Stimulated activated CD8-positive, alpha-beta memory T cell treated with anti-CD3 and anti-CD28 coated beads, Interleukin-2, amount 100 ng/mL, for 1 hour (primary cell): ENCODE measurements at places on chromosomes 16 and 17.

GRCh38 chr16:49631187-49632041 is 224.5 kb downstream of the ZNF423 start:
- DNase-seq: no peak

DNA sequence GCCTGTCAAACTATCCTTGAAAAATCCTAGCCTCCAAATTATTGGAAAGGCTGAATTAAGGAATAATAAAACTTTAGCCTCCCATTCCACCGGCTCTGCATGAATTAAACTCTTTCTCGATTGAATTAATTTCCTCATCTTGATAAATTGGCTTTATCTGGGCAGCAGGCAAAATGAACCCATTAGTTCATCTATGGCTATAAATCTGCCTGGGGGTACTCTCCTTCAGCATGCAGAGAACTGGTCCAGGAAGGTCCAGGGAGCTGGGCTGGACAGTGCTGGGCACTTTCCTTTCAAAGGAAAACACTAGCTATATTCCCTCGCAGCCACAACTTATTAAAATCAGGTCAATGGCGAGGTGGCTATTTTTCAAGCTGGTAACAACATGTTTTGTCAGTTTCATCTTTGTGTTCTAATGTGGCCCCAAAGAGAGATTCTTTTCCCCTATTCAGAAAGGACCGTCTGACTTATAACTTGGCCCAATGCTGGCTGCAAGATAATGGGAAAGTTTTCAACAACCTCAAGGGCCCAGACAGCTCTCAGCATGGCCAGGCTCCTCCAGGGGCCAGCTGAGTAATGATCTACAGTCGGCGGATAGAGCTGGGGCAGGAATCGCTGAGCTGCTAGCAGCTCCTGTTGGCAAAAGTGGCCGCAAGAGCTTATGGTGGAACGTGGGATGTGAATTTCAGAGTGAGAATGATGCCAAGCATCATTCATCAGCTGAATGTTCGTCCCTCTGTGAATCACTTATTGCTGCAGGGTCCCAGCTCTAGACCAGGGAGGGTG is 326.9 kb downstream of the SLC39A11 start:
- no peak for DNase-seq

DNA sequence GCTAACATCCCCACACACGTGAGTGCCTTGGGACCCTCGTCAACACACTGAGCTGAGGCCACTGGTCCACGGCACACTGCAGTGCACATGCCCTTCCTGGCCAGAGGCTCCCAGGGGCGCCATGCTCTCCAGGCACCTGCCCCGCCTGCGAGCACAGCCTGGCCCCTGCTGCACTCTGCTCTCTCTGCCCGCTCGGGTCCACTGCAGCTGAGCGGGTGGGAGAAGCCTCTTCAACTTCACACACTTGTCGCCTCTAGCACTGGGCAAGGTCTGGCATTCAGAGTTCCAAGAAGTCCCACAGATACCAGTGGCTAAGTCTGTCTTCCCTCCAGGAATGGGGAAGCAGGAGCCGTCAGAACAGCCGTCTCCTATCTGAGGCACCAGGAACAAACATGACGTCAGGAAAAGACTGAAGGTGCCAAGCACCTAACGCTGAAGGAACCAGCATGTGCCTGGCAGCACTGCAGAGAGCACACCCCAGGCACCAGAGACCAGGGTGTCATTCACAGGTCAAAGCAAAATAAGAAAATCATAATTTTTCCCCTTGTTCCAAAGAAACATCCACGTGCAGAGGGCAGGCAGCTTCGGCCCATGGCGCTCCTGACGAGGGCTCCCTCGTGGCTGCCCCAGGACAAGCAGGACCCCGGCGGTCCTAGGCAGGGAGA is 82.9 kb downstream of the ZNF778 start:
- DNase-seq: no peak

DNA sequence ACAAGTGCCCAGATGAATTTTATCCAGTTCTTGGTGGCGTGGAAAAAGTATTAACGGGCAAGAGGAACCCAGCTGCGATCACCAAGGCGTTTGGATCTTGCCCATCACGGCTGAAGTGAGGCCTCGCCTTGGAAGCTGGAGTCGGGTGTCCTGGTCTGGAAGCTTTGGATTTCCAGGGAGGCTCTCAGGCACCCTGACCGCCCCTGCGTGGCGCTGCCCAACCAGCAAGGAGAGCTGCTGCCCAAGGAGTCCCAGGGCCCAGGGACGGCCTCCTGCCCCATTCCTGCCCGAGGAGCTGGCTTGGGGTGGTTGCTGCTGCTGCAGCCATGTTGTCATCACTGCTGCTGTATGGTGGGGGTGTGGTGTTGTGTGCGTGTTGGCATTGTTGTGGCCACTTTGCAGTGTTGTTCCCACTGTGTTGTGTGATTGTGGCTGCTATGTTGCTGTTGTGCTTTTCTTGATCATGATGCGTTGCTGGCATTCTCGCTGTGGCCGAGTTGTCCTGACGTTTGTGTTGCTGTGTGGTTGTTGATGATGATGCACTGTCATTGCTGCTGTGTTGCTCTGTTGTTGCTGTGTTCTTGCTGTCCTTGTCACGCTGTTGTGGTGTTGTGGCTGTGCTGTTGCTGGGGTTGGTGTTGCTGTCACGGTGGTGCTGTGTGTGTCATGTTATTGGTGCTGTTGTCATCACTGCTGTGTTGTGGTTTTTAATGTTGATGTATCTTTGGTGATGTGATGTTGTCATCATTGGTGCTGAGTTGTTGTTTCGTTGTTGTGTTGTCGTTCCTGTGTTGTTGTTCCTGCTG is 318.8 kb downstream of the C16orf95 start:
- no peak for DNase-seq

DNA sequence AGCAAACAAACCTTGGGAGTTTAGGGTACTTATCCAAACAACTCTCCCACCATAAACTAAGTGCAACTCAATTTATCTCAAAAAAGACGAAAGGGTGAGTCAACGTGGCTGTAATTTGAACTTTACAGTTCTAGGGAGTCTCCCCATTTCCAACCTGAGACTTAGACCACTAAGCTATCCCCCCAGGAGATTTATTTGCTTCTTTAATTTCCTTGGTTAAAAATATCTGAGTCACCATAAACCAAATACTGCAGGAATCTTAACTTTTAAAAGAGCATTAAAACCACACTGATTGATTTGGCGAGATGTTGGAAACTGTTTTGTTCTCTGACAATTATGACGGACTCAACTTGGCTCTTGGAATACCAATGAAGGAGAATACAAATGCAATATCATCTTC is 299.3 kb upstream of the SOX9 start:
- DNase-seq: no peak

GRCh38 chr17:32927201-32927723 is 691 bp upstream of the TMEM98 start:
- DNase-seq: no peak

DNA sequence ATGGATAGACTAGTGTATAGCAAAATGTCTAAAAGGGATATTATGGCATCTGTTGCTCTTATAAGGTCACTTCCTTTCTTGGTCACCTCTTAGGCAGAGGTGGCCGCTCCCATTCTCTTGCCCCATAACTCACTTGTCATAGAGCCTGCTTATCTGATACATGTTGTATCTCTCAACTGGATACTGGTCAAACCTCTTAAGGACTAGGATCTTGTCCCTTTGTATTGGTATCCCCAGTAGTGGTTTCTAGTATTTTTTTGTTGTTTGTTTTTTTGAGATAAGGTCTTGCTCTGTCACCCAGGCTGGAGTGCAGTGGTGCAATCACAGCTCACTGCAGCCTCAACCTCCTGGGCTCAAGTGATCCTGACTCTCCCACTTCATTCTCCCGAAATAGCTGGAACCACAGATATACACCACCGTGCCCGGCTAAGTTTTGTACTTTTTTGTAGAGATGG is 27.0 kb downstream of the ZSWIM7 start:
- DNase-seq: no peak

GRCh38 chr16:2511128-2511800 is 2.5 kb upstream of the ATP6V0C start:
- DNase-seq: no peak

DNA sequence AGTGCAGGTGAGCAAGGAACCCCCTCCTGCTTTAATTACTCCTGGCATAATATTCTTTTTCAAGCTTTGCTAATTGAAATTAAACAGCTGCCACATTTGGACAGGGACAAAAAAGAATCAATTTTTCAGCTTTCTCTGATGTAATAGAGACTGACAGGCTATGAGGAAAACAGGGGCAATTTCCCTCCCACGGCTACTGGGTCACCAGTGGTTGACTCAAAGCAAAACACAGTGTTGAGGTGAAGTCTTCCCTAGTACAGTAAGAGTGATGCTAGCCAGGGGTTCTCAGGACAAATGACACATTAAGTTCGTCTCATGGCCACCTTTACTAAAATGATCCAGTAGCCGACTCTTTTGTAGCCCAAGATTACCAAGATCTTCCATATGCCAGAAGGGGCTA is 38.6 kb upstream of the PMFBP1 start:
- no peak for DNase-seq

DNA sequence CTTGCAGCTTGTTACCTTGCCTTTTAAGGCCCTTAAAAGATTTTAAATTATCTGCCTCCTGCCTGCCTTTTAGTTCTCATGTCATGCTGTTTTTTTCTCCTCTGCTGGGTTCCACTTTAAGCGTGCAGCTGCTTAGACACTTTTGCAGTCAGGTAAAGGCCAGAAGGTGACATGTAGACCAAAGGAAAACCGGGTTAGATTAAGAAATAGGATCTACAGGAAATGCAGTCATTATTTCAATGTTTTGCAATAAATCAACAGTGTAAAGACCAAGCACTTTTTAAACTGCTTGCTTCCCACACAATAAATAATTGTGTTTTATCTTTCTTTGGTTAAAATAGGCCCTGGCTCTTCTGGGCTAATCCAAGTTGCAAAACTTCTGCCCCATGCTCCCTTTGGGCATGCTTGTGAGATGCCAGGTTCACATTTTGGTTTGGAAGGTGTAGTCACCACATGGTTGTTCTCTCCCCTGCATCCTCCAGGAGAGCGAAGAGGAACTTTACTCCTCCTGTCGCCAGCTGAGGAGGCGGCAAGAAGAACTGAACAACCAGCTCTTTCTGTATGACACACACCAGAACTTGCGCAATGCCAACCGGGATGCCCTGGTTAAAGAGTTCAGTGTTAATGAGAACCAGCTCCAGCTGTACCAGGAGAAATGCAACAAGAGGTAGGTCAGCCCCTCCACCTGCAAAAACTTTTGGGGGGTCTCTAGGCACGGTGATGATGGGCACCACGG is 54.9 kb downstream of the SDR42E1 start:
- DNase-seq: no peak

DNA sequence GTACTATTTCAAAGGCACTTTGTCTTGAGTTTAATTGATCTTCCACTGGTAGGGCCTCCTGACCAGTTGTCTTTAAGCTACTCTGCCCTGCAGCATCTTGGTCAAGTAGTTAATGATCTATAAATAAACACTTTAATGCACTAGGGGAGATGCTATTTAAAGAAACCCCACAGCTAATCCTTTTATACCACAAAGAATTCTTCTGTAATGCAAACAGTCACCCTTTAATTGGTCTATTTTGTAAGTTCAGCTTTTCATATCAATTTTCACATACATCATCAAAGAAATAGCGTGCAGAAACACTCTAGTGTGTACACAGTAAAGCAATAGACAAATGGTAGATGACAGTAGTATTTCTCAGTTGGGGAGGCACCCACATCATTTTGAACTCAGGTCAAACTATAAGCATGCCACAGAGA is 70.3 kb downstream of the PMP22 start:
- DNase-seq: no peak
